Left lobe of liver (tissue), 2 donors: ENCODE measurements at places on chromosomes 1 and 21. TPM values are rescaled to one million over a fixed set of nuclear protein-coding genes. Genes with fewer than 3 reads are reported as not detected.

Gene MFAP2
- total RNA-seq, result 0.45 TPM

Gene LRRC38
- not detected for total RNA-seq

Gene IL19
- total RNA-seq, result not detected

Gene HLX
- 11.0 TPM for total RNA-seq

Gene LORICRIN
- not detected for total RNA-seq

Gene FCRL3
- not detected for total RNA-seq
